ENCODE measurements at places on chromosomes 4 and X.

- peak; percentile 59 for DNase-seq
These were observed 11.9 kb upstream of the TRIML1 start for GRCh38 chr4:188127214-188127874.

DNA sequence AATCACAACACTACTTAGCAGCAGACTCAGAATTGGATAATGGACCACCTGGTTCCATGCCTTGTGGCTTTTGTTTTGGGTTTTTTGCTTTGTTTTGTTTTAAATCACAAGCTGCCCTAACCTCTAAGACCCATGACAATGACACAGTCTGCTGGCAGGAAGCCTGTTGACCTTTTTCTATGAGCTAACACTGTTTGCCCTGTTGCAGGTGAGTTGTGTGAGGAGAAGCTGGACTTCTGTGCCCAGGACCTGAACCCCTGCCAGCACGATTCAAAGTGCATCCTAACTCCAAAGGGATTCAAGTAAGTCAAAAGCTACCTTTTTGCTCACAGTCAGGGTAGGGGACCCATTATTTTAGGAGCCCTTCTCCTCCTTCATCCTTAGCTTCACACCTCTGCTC is 110.8 kb upstream of the PACRGL start:
- no peak for DNase-seq

DNA sequence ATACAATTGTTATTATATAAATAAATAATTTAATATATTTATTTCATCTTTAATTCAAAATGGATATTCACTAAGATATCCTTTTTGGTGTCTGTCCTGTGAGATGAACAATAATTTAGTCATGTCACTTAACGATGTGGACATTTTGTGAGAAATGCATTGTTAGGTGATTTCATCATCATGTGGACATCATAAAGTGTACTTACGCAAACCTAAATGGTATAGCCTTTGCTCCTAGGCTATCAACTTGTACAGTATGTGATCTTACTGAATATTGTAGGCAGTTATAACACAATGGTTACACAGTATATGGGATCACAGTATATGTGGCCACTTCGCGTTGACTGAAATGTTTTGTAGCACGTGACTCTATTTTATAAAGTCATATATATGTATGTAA is 20.2 kb upstream of the CHRNA9 start:
- no peak for DNase-seq

DNA sequence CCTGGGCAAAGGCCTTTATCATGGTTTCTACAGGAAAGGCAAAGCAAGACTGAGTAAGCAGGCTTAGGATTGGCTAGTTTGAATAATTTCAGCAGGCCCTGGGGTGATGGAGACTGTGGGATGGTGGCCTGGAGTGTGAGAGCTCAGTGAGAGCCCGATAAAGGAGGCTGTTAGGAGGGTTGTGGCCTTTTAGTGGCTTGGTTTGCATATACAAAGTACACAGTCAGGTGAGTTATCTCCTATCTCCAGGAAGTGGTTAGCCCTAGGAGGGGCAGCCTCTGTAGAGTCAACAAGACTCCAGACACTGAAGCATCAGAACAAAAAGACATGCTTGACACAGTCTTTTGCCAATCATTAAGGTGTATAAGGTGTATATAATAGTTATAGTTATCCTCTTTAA is 157.2 kb downstream of the CFAP299 start:
- DNase-seq = no peak

DNA sequence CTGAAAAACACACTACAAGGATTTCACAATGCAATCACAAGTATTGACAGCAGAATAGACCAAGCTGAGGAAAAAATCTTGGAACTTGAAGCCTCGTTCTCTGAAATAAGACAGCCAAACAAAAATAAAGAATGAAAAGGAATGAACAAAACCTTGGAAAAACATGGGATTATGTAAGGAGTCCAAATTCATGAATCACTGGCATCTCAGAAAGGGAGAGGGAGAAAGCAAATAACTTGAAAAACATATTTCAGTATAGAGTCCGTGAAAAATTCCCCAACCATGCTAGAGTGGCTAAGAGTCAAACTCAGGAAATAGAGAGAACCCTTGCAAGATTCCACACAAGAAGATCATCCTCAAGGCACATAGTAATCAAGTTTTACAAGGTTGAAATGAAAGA is 178.5 kb upstream of the CTSO start:
- no peak for DNase-seq

DNA sequence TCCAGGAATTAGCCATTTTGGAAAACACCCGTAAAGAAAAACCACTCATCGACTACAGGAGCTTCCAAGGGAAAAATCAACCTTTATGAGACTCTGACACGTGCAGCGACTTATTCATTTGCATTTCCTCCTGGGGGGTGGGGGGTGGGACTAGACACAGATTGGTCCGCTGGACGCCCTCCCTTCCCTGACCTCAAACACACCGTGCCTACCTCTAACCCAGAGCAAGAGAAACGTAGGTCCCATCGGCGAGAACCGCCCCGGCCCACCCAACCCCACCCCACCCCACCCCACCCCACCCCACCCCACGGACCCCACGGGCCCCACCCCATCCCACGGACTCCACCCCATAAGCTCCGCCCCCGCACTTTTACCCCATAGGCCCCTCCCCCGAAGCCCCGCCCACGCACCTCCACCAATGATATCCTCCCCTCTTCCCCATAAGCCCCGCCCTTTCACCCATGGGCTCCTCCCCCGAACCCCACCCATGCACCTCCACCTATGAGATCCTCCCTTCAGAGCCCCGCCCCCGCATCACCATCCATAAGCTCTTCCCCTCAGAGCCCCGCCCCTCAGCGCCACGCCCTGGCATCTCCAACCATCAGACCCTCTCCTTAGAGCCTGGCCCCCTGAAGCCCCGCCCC is 1.1 kb downstream of the GTPBP6 start:
- no peak for DNase-seq

- no peak for DNase-seq
These were observed 20.5 kb downstream of the NOP14 start for GRCh38 chr4:2942532-2943363.

- no peak for DNase-seq
These were observed 6.5 kb downstream of the TIFA start for GRCh38 chr4:112279025-112279881.

- no peak for DNase-seq
These were observed 22.8 kb upstream of the MAP7D3 start for GRCh38 chrX:136273986-136274385.

DNA sequence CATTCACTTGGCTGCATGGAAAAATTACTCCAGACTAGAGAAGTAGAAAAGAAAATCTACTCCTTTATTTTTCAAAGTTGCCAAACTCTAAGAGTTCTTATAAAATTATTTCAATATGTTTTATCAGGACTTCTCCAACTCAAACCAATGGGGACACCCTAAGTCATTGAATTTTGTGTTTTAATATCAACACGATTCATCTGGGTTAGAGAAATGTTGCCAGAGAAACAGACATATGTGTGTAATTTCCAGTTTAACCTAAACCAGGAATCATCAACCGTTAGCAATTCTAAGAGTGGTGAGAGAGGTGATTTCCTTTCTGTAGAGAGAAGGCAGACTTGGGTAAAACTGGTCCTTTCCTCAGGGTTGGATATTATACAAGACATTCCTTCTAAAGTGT is 291.8 kb downstream of the LDB2 start:
- DNase-seq = no peak

- peak; percentile 26 for DNase-seq
These were observed 5.4 kb upstream of the RS1 start for GRCh38 chrX:18677161-18677869.

Measured in LoVo (cell line).